ENCODE measurements at places on chromosomes 7 and 10.

DNA sequence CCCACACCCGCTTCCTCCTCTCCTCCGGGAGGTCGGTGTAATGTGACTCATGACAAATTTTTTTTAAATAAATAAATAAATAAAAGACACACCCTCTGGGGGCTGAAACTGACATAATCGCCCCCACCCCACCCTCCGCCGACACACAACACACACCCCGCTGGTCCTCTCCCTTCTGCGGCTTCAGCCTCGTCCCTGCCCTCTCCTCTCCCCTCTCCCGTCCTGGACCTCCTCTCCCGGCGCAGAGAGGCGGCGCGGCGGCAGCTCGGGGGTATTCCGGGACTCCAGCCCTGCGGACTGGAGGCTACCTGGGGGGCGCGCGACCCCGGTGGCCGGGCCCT lies 686 bp downstream of the ABI1 start:
- DNase-seq = peak; percentile 82

DNA sequence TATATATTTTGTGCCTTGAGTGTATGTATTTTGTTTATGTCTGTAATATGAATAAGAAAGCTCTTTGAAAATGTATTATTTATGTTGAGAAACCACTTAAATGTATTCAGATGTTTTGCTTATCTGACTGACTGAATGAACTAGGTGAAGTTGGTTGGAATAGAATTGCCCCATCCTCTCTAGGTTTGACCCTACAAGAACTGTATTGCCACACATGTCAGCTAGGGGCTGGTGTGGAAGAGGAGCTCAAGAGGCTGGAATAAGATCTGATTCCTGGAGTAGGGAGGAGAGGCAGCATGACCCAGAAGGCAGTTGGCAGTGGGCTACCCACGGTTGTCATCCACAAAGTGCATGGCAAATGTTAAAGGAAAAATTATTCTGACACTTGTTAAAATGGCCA lies 9.1 kb downstream of the SSMEM1 start:
- DNase-seq = no peak

DNA sequence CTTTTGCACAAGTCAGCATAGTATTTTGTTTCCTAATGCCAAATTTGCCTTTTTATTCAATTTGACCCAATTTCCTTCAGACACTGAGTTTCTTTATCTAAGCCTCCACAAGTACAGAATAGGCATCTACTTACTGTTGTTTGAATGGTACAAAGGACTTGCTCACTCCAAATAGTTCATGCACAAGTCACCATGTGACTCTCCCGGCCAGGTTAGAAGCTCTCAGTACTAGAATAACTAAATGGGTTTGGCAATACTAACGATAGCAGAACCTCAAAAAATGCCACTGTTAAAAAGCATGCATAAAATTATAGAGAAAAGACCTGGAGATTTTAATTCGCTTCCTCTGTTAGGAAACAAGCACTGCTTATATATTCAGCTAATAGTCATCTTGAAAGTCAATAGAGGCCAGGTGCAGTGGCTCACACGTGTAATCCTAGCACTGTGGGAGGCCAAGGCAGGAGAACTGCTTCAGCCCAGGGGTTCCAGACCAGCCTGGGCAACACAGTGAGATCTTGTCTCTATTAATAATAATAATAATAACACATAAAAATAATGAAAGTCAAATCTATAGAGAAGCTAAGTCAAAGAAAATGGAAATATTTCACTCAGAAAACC lies 335.8 kb upstream of the MBL2 start:
- DNase-seq = no peak

DNA sequence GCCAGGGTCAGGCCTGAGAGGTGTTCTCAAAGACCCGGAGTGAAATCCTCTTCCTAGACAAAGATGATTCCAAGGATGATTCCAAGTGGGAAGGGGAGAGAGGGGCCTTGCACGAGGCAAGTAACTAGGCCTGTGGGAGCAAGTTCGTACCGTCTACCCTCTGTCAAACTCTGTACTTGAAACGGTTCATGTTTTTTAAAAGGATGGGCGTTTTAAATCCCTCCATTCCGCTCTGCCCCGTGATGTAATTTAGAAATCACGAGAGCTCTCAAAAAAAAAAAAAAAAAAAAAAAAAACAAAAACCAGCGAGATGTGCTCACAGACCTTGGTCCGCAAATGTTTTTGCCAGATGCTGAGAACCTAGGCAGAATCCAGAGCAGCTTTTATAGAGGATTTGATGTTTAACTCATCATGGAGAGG lies 114.7 kb upstream of the CARD11 start:
- no peak for DNase-seq

GRCh38 chr7:157793973-157794745 lies 457.4 kb downstream of the DNAJB6 start:
- DNase-seq = no peak

DNA sequence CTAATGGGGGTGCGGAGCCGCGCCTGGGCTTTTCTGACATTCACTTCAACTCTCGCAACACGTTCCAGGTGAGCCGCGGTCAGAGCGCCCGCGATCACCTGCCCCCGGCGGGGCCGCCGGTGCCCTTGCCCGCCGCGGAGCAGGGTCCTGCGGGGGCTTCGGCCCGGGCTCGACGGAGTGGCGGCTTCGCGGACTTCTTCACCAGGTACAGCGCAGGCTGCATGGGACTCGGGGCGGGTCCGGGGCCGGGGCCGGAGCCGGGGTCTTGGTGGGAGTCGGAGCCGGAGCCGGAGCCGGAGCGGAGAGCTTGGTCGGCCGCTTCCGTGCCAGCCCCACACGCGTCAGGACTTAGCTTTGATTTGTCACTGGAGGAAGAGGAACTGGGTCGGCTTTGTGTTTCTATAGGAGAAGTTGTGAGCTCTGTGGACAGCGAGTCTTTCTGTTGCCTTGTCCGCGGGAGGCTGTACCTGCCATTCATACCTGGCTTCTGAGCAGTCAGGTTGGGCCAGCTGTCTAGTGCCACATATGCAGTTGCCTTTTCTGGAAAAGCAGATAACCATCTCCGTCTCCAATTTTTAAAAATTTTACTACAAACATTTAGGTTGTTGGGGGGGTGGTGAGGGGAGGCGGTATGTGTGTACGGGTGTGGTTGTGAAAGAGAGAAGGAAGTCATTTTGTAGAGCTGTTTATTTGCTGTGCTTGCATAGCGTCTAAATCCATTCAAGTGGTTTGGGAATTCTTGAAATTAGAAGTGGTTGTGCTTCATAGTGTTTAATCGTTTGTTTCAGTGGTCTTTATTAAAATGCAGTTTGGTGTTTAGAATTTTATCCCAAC lies 1.3 kb downstream of the TBC1D12 start:
- DNase-seq = peak; percentile 78

DNA sequence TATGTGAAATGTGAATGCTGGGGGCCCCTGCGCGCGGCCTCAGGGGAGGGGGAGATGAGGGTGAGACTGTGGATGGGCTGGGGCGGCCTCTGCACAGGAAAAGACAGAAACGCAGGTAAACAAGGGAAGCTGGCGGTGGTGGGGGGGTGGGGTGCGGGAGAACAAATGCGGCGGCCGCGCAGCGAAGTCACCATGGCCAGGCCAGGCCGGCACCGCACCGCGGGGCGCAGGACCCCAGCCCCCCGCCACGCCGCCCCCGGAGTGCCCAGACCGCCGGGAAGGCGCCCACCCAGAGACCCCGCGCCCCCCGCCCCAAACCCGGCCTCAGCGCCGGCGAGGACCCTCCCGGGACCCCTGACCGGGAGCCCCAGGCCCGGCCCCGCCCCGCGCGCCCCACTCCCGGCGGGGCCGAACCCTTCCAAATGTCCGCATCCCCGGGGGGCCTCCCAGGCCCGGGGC lies 14.5 kb upstream of the DNAAF5 start:
- no peak for DNase-seq

GRCh38 chr7:55065079-55065478 lies 46.3 kb downstream of the EGFR start:
- peak; percentile 98 for DNase-seq

DNA sequence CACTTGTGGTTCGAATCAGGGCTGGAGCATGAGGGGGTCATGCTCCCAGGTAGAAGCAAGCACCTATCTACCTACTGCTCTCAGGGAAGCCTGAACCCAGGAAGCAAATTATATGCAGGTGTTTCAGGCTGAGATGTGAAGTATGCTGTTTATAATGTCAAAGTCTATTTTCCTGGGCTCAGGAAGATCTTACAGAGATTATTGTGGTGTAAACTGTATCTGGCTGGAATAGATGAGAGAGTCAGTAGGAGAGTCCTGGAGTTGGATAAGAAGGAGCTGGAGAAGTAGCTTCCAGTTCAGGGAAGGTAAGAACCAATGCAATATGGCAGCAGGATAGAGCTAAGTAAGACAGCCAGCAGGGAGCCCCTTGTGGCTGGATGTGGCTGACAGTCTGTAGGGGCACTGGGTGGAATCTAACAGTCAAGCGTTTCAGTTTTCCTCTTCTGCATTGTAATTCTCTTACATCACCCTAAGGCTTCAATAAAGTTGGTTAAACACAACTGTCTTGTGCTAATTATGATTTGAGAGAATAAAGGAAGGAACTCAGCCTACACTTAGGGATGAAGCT lies 105.9 kb upstream of the EEPD1 start:
- DNase-seq = peak; percentile 29

GRCh38 chr7:18859318-18859717 lies 258.1 kb downstream of the TWIST1 start:
- DNase-seq = no peak

GRCh38 chr10:88028654-88029053 lies 165.2 kb downstream of the PTEN start:
- no peak for DNase-seq

DNA sequence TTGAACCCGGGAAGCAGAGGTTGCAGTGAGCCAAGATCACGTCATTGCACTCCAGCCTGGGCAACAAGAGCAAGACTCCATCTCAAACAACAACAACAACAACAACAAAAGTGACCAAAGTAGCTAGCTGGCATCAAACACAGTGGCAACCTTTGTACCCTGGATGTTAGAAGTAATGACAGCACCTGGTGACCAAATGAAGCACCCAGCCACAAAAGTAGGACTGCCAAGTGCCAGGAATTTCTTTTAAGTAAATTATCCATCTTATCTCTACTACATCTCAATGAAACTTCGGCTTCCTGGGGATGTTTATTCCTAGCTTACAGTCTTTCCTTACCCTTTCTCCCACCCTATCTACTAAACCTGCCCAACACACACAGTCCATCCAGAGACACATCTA lies 18.8 kb downstream of the SRPK2 start:
- DNase-seq = no peak

- peak; percentile 81 for DNase-seq
Observed at GRCh38 chr7:40299097-40299496, 164.3 kb downstream of the SUGCT start.

DNA sequence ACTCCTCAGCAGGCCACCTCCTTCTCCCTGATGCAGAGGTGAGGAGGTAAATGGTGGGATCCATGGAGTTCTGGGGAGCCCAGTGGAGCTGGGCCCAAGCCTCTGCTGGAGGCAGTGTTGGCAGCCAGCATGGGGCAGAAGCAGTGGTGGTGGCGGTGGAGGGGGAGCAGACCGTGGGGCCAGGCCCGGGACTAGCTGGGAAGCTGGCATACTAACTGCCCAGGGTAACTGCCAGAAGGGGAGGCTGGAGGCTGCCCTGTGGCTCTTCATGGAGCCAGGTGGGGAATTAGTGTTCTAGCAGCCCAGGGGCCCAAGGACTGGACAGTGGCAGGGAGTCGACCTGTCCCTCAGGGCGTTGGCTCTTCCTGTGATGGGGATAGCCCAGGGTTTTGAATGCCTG lies 16.1 kb upstream of the SMARCD3 start:
- DNase-seq = no peak

GRCh38 chr7:115704884-115705283 lies 325.7 kb downstream of the TFEC start:
- no peak for DNase-seq

DNA sequence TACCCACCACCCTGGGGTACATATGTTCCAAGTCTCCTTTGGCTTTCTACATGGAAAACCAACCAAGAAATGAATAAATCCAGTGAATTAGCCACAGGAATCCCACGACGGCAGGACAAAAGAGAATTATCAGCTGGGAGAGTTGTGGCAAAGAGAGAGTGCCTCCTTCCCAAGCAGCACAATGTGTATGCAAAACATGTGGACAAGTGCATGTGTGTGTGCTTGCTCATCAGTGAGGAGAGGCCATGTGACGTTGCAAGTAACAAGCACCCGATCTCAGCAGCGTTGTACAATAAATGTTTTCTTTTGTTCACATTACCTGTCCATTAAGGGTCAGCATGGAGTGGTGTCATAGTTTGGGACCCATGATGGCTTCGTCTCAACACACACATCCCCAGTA lies 50.0 kb upstream of the EMX2 start:
- DNase-seq = no peak

DNA sequence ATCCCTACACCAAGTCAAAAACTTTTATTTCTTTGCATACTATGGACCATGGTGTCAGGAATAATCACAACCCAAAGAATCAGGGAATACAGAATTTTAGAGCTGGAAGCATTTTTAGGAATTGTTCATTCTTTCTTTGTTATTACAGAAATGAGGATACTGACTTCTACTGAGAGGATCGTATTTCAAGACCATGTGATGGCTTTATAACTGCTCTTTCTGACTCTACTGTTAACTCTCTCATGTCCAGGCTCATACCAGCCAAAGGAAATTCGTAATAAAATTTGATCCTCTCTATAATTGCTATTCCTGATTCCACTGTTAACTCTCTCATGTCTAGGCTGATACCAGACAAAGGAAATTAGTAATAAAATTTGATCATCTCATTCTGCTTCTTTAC lies 1050.9 kb upstream of the C7orf33 start:
- no peak for DNase-seq
